ENCODE measurements at places on chromosomes 11 and 22. TPM values are rescaled to one million over a fixed set of nuclear protein-coding genes. Genes with fewer than 3 reads are reported as not detected.

The OR52I2 gene
- polyA plus RNA-seq: not detected

The KCNQ1 gene
- 11.8 TPM for polyA plus RNA-seq

The LINC01488 gene
- not detected for polyA plus RNA-seq

The TRIM6 gene
- polyA plus RNA-seq: 64.3 TPM

The IGLL5 gene
- polyA plus RNA-seq: not detected

The SERPIND1 gene
- polyA plus RNA-seq: 2.3 TPM

The IL10RA gene
- 2.7 TPM for polyA plus RNA-seq

The DCDC1 gene
- 4.7 TPM for polyA plus RNA-seq

The APOC3 gene
- 7.1 TPM for polyA plus RNA-seq

The PRR5L gene
- 15.7 TPM for polyA plus RNA-seq

The NXPE4 gene
- not detected for polyA plus RNA-seq

All from right renal cortex interstitium (tissue), 3 donors.